Activated CD4-positive, alpha-beta memory T cell treated with anti-CD3 and anti-CD28 coated beads for 36 hours (primary cell): ENCODE measurements at places on chromosomes 3 and 15. TPM values are rescaled to one million over a fixed set of nuclear protein-coding genes. Genes with fewer than 3 reads are reported as not detected.

Gene CALML4
- 5.3 TPM for total RNA-seq

Gene OR5AC2
- total RNA-seq, result not detected

Gene CLDN18
- total RNA-seq, result not detected

Gene GNAI2
- total RNA-seq, result 349 TPM

Gene TRMT10C
- 43.2 TPM for total RNA-seq

Gene AADACL2
- not detected for total RNA-seq

Gene MKRN3
- total RNA-seq, result 3.8 TPM

Gene TMEM40
- not detected for total RNA-seq

Gene PDHB
- total RNA-seq, result 56.3 TPM

Gene DNAH12
- not detected for total RNA-seq

Gene BNC1
- not detected for total RNA-seq

Gene GOLGA8Q
- 0.33 TPM for total RNA-seq

Gene PLEKHO2
- 15.3 TPM for total RNA-seq

Gene C3orf20
- 0.12 TPM for total RNA-seq

Gene WHAMM
- 4.2 TPM for total RNA-seq

Gene SLC22A13
- total RNA-seq, result 0.12 TPM

Gene ASB14
- not detected for total RNA-seq

Gene KBTBD13
- total RNA-seq, result not detected
